Heart left ventricle (tissue), 16 donors: ENCODE measurements at places on chromosomes 11 and 22. TPM values are rescaled to one million over a fixed set of nuclear protein-coding genes. Genes with fewer than 3 reads are reported as not detected.

Gene NLRP10
- not detected for total RNA-seq

Gene TRIM64
- total RNA-seq = not detected

Gene COMT
- 69.7 TPM for total RNA-seq

Gene UPK3A
- total RNA-seq = not detected

Gene PATE1
- total RNA-seq = not detected

Gene MMP13
- total RNA-seq = not detected

Gene NOX4
- 3.6 TPM for total RNA-seq

DNA sequence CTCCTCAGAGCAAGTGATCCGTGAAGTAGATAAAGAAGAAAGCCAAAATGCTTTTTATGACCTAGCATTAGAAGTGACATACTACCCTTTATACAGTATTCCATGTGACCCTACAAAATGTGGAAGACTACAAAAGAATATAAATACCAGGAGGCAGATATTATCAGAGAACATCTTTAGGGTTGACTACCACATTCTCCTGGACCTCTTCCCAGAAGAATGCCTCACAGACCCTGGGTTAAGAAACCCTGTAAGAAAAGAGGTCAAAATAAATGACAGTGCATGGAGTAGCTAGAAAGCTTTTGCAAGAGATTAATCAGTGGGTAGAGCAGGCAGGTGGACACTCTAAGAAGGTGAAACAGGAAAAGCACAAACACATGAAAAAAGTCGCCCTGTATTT, 69.2 kb downstream of the FANCF start:
- no peaks in the 10 kb centered on the region for H3K4me1 ChIP-seq

DNA sequence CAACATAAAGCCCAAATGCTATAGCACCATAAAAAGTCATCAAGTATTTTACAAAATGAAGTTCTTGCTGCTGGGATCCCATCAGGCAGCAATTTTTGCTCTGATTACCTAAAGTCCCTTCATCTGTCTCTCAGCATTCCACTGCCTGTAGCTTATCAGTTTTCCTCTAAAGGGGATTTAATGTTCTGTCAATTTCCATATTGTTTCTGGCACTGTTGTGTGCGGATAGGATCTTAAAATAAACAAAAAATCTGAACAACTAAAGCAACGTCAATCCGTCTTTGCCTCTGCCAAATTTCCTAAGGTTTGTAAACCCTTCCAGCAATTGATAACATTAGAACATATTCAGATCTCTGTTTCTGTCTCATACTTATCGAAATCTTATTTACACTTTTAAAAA, 1126.3 kb upstream of the RAG2 start:
- DNase-seq = no peak
- H3K4me1 ChIP-seq = no peaks in the 10 kb centered on the region
- H3K27me3 ChIP-seq = no peaks in the 10 kb centered on the region
- H3K36me3 ChIP-seq = no peaks in the 10 kb centered on the region

- peak overlapping the region; percentile 33 for H3K27ac ChIP-seq
- H3K36me3 ChIP-seq = no peaks in the 10 kb centered on the region
- DNase-seq = peak; percentile 56
- H3K4me3 ChIP-seq = no peak overlapping the region
Measured at GRCh38 chr11:1341928-1342524, 32.6 kb upstream of the TOLLIP start.

DNA sequence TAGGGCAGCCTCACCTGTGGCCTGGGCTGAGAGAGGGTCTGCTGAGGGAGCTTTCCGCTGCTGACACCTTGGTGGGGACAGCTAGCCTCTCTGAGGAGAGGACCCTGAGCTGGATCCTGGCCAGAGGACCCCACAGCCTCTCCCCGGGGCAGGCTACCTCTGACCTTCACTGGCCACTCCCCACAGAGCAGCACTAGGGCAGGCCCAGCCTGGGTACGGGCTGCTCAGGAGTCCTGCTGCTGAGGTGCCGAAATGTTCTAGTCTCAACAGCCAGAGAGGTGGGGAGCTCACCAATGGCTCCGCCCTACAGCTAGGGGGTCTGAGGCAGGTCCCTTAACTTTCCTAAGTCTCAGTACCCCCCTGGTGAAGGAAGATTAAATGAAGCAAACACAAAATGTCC, 47.5 kb downstream of the SGSM3 start:
- H3K36me3 ChIP-seq = peaks cover 25% of the 10 kb centered on the region
- no peaks in the 10 kb centered on the region for H3K27me3 ChIP-seq
- H3K27ac ChIP-seq = no peak overlapping the region
- no peak for DNase-seq
- H3K4me1 ChIP-seq = peaks cover 12% of the 10 kb centered on the region
- no peak overlapping the region for H3K4me3 ChIP-seq

GRCh38 chr22:17707526-17707925, 66.7 kb downstream of the BID start:
- peak overlapping the region; percentile 26 for H3K4me3 ChIP-seq
- peaks cover 5% of the 10 kb centered on the region for H3K4me1 ChIP-seq
- H3K27ac ChIP-seq = peak overlapping the region; percentile 49
- no peak for DNase-seq
- H3K36me3 ChIP-seq = peaks cover 30% of the 10 kb centered on the region

- H3K4me1 ChIP-seq = no peaks in the 10 kb centered on the region
- no peak overlapping the region for H3K4me3 ChIP-seq
- H3K36me3 ChIP-seq = no peaks in the 10 kb centered on the region
- H3K27me3 ChIP-seq = no peaks in the 10 kb centered on the region
- no peak overlapping the region for H3K27ac ChIP-seq
Measured at GRCh38 chr11:81098471-81098870, 1635.2 kb downstream of the FAM181B start.

GRCh38 chr11:85961930-85962363, 106.8 kb downstream of the CCDC83 start:
- no peak overlapping the region for H3K27ac ChIP-seq
- H3K36me3 ChIP-seq = peaks cover 98% of the 10 kb centered on the region
- DNase-seq = no peak
- no peaks in the 10 kb centered on the region for H3K27me3 ChIP-seq

GRCh38 chr11:83819931-83820549, 533.9 kb upstream of the CCDC90B start:
- no peak overlapping the region for H3K4me3 ChIP-seq
- no peaks in the 10 kb centered on the region for H3K36me3 ChIP-seq
- H3K4me1 ChIP-seq = no peaks in the 10 kb centered on the region
- H3K27ac ChIP-seq = no peak overlapping the region

DNA sequence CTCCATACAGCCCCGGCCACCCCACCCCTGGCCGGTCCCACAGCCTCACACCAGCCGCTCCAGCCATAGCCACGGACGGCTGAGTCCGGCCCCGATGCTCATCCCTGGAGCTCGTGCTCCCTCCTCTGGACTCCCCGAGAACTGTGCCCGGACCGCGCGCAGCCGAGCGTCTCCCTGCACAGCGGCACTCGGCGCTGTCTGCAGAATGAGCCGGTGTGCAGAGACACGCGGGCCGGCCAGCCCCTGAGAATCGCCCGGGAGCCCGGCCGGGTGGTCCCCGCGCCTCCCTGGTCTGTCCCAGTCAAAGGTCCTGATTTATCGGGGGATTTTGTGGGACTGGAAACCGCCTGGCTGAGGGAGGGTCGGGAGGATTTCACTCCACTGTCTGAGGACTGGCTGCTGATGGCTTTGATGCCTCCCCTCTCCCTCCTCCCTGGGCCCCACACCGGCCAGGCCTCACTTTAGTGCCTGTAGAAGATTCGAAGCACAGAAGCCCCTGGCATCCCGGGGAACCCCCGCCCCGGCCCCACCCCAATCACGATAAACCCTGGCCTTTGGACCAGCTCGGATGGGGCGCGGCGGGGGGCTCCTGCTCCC, 102.7 kb downstream of the BRD1 start:
- no peaks in the 10 kb centered on the region for H3K36me3 ChIP-seq
- H3K27ac ChIP-seq = no peak overlapping the region
- peaks cover 21% of the 10 kb centered on the region for H3K27me3 ChIP-seq
- H3K4me1 ChIP-seq = peaks cover 5% of the 10 kb centered on the region
- H3K4me3 ChIP-seq = peak overlapping the region; percentile 34

- H3K4me3 ChIP-seq = no peak overlapping the region
- no peaks in the 10 kb centered on the region for H3K27me3 ChIP-seq
- no peak overlapping the region for H3K27ac ChIP-seq
- no peaks in the 10 kb centered on the region for H3K4me1 ChIP-seq
- no peaks in the 10 kb centered on the region for H3K36me3 ChIP-seq
Measured at GRCh38 chr11:36237391-36237790, 51.8 kb downstream of the COMMD9 start.

DNA sequence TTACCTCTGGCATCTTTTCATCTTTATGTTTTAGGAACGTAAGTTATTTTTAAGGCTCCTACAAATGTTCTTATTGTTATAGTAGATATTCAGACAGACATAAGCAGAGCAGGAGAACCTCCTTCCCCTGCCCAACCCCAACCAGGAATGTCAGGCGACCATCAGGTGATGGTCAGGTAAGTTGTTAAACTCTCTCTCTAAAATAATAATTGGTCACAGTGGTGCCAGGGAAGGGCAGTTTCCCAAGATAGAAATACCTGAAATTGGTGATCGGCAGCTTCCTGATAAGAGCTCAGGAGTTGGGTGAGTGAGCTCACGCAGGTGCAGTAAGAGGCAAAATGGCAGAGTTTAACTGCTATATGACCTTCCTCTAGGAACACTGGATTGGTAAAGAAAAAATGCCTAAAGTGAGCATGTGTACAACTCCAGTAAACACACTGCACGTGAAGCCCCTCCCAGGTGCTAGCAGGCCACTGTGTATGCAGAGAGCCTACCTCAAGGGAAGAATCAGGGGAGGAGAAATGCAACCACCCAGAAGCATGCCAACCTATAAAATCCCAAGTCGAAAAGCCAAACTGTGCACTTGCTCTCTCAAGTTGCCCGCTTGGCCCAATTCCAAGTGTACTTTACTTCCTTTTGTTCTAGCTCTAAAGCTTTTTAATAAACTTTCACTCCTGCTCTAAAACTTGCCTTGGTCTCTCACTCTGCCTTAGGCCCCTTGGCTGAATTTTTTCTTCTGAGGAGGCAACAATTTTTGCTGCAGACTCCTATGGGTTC, 273.9 kb downstream of the SBF2 start:
- H3K27me3 ChIP-seq = no peaks in the 10 kb centered on the region
- no peak overlapping the region for H3K4me3 ChIP-seq
- no peaks in the 10 kb centered on the region for H3K36me3 ChIP-seq
- H3K4me1 ChIP-seq = no peaks in the 10 kb centered on the region
- peak; percentile 32 for DNase-seq

GRCh38 chr11:72741429-72741833, 10.8 kb downstream of the ARAP1 start:
- no peaks in the 10 kb centered on the region for H3K27me3 ChIP-seq
- peak; percentile 73 for DNase-seq
- H3K27ac ChIP-seq = no peak overlapping the region
- H3K4me3 ChIP-seq = no peak overlapping the region
- H3K4me1 ChIP-seq = peaks cover 3% of the 10 kb centered on the region

GRCh38 chr11:36376009-36376887, 80.2 kb downstream of the PRR5L start:
- peaks cover 9% of the 10 kb centered on the region for H3K27me3 ChIP-seq

- H3K27me3 ChIP-seq = no peaks in the 10 kb centered on the region
- H3K4me3 ChIP-seq = no peak overlapping the region
- no peak overlapping the region for H3K27ac ChIP-seq
- H3K4me1 ChIP-seq = peaks cover 68% of the 10 kb centered on the region
- no peak for DNase-seq
- H3K36me3 ChIP-seq = peaks cover under 1% of the 10 kb centered on the region
Measured at GRCh38 chr22:40240686-40241085, 63.0 kb downstream of the TNRC6B start.

DNA sequence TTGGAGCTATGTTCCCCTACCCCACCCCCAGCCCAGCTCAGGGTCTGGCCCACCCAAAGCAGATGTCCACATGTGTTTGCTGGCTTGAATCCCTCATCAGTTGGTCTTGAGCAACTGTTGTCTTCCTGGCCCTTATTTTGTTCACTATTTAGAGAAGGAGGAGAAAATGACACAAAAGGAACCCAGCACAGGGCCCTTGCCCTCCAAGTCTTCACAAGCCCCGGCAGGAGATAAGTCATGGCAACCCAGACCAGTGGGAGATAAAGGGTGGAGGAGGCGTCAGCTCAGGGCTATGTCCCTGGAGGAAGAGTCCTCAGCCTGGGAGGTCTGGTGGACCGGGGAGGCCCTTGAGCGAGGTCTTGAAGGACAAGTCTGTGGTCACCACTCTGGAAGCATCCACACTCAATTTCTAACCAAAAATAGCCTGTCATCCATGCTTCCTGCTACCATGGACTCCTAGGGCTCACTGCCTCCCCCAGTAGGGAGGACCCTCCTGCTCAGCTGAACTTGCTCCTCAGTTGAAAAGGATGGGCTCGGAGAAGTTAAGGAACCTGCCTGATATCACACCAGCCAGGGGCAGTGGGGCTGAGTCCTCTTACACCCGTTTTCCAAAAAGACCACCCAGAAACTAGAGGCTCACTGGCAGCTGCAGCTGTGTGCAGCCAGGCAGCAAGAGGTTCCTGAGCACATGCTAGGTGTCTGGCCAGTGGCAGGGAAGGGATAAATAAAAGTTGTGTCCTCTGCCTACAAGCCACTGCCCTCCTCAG, 1.8 kb upstream of the RAB3IL1 start:
- DNase-seq = no peak
- peaks cover 33% of the 10 kb centered on the region for H3K4me1 ChIP-seq
- peak overlapping the region; percentile 78 for H3K27ac ChIP-seq
- no peaks in the 10 kb centered on the region for H3K36me3 ChIP-seq
- no peak overlapping the region for H3K4me3 ChIP-seq

DNA sequence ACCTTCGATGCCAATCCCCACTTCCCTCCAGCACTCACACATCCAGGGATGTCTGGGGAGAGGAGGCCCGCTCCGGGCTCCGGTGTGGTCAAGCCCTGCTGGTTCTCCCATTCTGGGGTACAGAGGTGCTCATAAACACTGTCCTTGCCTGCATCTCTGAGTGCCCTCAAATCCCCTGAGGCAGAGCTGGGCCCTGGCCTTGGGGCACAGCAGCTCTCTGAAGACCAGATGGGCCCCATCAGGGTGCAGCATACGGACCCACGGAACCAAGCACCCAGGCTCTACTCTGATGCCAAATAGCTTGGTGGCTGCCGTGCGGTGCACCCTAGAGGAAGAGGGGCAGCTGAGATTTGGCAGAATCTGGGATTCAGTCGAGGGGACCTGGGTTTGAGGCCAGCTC, 35.7 kb upstream of the NNMT start:
- H3K36me3 ChIP-seq = peaks cover 8% of the 10 kb centered on the region
- DNase-seq = no peak
- peaks cover 69% of the 10 kb centered on the region for H3K4me1 ChIP-seq
- H3K27ac ChIP-seq = no peak overlapping the region

DNA sequence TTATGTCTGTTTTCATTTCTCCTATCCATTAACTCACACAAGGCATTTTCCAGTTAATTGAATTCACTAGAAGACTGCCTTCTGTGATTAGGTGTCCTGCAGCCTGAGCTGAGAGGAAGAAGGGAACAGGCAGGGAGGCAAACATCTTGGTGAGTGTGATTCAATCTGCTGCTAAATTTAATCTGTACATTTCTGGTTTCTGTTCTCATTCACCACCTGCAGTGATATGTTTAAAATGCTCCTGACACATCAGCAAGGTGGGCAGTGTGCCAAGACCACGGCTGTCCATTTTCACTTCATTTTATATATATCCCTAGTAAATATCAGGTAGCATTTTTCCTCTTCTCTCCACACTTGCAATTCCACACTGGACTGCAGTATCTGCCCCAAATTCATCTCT, 416.5 kb downstream of the TMEM135 start:
- DNase-seq = no peak
- H3K4me3 ChIP-seq = no peak overlapping the region
- no peaks in the 10 kb centered on the region for H3K36me3 ChIP-seq
- no peaks in the 10 kb centered on the region for H3K4me1 ChIP-seq
